ENCODE measurements at places on chromosomes 4 and X.

GRCh38 chr4:102217345-102217744, 127.9 kb downstream of the SLC39A8 start:
- DNase-seq = no peak

GRCh38 chrX:131273011-131273410, 16.1 kb downstream of the IGSF1 start:
- DNase-seq = no peak

GRCh38 chrX:148540671-148541583, 40.5 kb downstream of the AFF2 start:
- no peak for DNase-seq

- no peak for DNase-seq
Measured at GRCh38 chr4:108492816-108493595, 127.4 kb upstream of the RPL34 start.

- DNase-seq = no peak
Measured at GRCh38 chr4:104818579-104818978, 323.9 kb upstream of the CXXC4 start.

DNA sequence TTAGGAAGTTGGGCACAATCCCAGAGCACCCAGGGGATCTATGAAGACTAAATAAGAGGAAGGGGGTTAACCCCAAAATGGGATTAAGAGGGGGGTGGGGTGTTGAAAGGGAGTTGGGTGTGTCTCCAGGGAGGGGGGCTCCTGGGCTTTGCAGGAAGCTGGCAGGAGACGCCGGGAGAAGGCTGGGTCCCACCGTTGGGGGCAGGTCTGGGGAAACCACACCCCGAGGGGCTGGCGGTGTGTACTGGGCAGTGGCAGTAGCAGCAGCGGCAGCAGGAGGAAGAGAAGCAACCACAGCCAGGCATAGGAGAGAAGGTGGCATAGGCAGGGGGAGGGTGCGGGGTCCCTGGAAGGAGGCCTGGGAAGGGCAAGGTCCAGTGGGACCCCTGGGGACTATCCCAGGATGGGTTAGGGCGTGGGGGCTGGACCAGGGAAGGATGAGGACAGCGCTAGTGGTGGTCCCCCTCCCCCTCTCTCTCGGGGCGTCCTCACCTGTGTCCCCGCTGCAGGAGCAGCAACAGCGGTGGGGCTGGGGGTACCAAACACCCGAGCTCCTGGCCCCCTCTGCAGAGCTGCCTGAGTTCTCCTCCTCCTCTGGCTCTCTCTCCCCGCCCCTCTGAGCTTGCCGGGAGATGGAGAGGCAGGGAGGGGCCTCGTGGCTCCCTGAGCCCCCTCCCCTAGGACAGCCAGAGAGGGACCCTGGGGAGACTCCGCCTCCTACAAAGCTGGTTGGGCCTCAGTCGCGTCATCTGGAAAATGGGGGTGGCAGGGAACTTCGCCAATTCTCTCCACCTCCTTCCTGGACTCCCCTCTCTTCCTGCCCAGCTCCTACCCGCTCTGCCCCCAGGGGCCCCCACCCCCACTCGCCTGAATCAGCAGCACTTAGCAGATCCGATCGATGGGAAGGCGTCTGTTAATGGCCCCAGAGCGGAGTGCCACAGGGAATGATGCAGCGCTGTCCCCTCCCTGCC, at the start of gene KCND1:
KCND1 (minus strand) TSS at position 596 of the 971 bp plus-strand sequence. CDS start 1,573 bp downstream, outside the sequence.
- DNase-seq = no peak

DNA sequence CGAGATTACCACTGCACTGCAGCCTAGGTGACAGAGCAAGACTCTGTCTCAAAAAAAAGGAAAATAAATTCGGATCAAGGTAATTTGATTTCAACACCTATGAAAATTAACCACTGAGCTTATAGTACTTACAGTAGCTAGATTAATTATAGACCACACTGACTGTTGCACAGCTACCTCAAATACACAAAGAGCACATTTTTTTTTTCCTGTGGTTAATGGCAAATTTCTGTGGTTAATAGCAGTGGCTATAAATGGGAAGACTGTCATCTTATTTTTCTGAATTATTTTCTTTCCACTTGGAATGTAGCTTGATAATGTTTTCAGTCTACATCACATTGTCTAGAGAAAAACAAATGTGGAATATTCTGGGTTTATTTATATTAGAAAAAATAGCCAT, 1661.6 kb upstream of the PCDH7 start:
- no peak for DNase-seq

DNA sequence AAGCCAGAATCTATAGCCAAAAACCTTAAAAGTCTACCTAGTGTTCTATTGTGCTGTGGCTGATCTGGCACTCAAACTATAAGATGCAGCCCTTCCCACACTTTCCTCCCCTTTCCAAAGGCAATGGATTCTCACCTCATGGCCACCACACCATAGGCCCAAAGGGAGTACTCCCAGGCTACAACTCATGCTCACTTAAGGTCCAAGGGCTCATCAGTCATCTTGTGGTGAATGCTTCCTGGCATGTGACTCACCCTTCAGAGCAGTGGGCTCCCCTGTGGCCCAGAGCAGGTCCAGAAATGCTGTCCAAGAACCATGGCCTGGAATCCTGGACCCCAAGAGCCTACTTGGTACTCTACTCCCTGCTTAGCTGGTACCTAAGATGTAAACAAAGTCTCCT, 181.0 kb downstream of the CHRDL1 start:
- no peak for DNase-seq

DNA sequence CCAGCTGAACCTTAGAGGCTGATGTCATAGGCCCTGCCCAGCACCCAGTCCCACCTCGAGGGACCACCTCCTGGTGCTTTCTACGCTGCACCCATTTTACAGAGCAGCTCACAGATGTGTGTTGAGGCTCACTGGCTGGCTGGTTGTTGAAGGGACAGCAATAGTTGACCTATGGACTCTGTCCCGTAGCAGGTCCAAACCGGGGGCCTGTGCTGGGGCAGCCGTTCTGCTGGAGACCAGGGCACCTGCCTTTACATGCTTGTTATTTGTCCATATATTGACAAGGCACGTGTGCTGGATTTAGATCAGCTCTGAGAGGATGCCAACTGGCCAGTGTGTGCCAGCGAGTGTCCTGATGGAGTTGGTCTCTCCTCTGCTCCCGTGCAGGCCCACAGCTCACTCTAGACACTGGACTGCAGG, 58.1 kb downstream of the TNIP2 start:
- DNase-seq = no peak

- DNase-seq = no peak
Measured at GRCh38 chrX:21905953-21906352, 34.6 kb upstream of the SMS start.

DNA sequence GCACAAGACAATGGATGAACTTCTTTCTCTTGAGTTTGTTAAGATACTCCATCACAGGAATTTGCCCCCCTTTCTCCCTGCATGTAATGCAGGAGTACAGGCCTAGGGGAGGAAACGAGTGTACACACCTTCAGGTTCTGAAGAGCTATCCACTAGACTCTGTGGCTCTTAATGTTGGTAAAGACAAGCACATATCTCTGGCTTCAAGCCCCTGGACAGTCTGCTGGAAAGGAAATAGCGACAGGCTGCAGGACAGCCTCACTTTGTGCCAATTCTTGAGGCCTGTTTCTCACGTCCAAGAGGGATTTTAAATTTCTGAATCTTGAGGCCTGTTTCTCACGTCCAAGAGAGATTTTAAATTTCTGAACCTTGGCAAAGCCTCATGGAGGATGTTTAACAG, 87.1 kb downstream of the RLIM start:
- no peak for DNase-seq

- no peak for DNase-seq
Measured at GRCh38 chrX:80708781-80709180, 100.9 kb downstream of the BRWD3 start.

GRCh38 chr4:93174598-93174997, 654.0 kb upstream of the ATOH1 start:
- DNase-seq = no peak

- DNase-seq = no peak
Measured at GRCh38 chrX:55867708-55868107, 150.2 kb downstream of the RRAGB start.

GRCh38 chr4:47631161-47631560, 146.1 kb downstream of the ATP10D start:
- DNase-seq = no peak

- DNase-seq = no peak
Measured at GRCh38 chrX:70494441-70494840, 49.8 kb downstream of the DLG3 start.

- no peak for DNase-seq
Measured at GRCh38 chrX:2286731-2287130, 214.0 kb downstream of the DHRSX start.

DNA sequence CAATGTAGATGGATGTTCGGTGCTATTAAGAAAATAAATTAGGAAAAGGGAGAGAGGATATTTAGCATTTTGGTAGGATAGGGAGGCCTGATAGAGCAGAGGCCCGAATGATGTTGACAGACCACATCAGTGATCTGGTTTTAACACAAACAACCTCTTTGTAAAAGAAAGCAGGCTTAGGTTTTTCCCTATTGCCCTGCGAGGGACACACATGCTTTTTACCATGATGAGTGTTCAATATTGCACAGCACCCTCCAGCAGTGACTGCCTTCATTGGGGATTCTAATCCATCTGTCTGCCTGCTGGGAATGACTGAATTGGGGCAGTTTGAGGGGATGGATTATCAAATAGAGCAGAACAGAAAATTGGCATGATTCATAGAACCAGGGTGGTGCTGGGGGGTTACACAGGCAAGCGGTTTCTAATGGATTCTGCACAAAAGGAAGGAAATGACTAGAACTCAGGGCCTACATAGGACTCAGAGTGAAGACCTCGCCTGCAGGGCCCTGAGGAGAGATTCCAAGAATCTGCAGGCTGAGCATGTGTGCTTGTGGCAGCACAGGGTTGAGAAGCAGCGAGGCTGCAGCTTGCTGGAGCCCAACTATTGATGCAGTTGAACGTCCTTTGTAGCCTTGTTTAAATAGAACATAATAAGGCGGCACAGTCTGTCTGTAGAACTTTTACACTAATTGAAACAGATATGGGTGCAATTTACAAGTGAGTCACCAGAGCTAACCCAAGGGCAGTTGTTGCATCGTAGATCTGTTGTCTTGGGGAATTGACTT, 58.0 kb downstream of the RHOH start:
- DNase-seq = no peak

DNA sequence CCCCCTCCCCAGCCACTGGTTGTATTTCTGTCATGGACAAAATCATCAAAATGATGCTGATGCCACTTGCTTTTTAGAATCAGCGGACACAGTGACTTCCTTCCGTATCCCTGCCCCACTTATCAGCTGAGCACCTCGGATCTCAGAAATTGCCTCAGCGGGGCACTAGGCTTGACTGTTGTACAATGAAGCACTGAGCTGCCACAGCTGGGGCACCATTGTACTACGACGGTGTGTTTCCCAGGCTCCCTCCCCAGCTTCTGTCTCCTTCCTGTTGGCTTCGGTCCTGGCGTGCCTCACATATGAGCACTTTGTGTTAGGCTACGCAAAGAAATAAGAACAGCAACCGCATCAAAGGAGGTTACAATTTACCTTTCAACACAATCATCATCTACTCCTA, 82.4 kb downstream of the F11 start:
- DNase-seq = no peak

DNA sequence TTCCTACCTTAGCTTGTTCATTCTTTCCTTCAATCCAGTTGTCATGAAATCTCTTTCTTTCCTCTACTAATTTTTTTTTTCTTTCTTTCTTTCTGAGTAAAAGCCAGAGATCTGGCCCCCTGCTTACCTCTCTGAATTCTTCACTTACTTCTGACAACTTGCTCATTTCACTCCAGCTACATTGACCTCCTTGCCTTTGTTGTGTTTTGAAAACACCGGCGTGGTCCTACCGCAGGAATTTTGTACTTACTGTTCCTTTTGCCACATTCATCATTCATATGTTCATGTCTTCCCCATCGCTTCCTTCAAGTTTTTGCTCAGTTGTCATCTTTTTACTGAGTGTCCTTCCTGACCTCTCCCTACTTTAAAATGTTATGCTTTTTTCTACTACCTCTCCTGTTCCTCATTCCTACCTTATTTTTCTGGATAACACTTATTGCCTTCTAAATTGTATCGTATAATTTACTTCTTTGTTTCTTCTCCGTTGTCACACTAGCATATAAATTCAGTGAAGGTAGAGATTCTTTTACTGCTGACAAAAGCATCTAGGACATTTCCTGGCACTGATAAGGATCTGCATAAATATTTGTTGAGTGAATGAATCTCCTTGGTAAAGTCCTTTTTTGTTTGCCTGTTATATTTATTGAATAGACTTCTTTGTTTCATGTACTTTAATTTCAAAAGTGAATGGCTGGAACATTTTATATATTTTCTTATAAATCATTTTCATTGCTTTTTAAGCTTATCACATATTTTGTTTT, 74.4 kb downstream of the NFKB1 start:
- no peak for DNase-seq

GRCh38 chrX:7047951-7048350, 99.6 kb upstream of the STS start:
- DNase-seq = no peak

DNA sequence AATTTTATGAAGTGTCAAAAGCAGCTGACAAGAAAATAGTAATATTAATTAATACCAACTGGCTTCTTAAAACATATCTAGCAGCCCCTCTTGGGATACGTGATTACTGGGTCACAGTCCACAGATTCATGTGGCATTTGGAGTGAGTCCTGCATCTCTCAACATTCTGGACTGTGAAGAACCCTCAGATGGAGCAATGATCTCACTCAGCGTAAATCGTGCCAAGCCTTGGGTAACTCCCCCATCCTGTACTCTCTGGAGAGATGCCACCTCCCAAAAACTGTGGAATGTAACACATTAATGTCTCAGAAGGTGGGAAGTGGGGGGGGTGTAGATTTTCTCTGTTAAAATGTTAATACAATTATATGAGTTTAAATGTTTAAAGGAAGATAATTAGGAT, 118.2 kb upstream of the IQCM start:
- DNase-seq = no peak

- no peak for DNase-seq
Measured at GRCh38 chr4:7273738-7274297, 81.5 kb downstream of the SORCS2 start.

- DNase-seq = no peak
Measured at GRCh38 chrX:136354201-136354600, 53.4 kb downstream of the ADGRG4 start.

DNA sequence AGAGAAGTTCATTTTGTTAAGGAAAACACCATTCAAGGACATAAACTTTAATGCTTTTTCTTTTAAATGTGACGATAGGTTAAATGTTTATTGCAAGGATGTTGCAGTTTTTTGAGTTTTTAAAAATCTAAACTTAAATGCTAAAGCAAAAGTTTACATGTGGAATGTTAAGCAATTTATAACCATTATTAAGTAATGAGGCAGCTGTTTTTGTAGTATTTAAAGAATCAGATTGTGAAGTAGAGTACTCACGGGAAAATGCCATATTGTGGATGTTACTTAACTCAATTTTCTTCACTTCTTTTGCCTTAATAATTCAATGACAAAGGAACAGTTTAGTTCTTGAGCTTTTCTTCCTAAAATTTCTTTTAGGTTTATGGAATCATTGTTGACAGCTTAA, 43.5 kb downstream of the UBE2K start:
- DNase-seq = no peak

- DNase-seq = no peak
Measured at GRCh38 chr4:174135936-174136406, 147.5 kb downstream of the FBXO8 start.

GRCh38 chrX:40167233-40167849, 69.6 kb upstream of the BCOR start:
- no peak for DNase-seq

- no peak for DNase-seq
Measured at GRCh38 chr4:185255868-185256267, 46.5 kb downstream of the SNX25 start.

GRCh38 chr4:183906489-183906738, 1.3 kb downstream of the STOX2 start:
- DNase-seq = no peak

Data from stimulated activated CD8-positive, alpha-beta memory T cell treated with anti-CD3 and anti-CD28 coated beads, Interleukin-4, amount 100 ng/mL, for 4 hours (primary cell).